WTC11 (cell line): ENCODE measurements at places on chromosomes 16 and 17. TPM values are rescaled to one million over a fixed set of nuclear protein-coding genes. Genes with fewer than 3 reads are reported as not detected.

The SLC16A6 gene
- total RNA-seq: 0.14 to 0.22 TPM (median 0.16 TPM) in 3 replicates

The ZPBP2 gene
- not detected in 3 replicates for total RNA-seq

The SSTR5 gene
- 0.61 to 0.85 TPM (median 0.78 TPM) in 3 replicates for total RNA-seq

The KRT23 gene
- not detected in 3 replicates for total RNA-seq

The TPSD1 gene
- total RNA-seq: 0.31 to 1.5 TPM (median 0.94 TPM) in 3 replicates

The KRT28 gene
- not detected in 3 replicates for total RNA-seq

The ITPRIPL2 gene
- total RNA-seq: 5.3 to 7.1 TPM (median 6.6 TPM) in 3 replicates

The SDR42E1 gene
- total RNA-seq: 0.05 to 0.07 TPM (median 0.05 TPM) in 3 replicates

The MRC2 gene
- 30.3 to 35.3 TPM (median 32.5 TPM) in 3 replicates for total RNA-seq

The TBC1D24 gene
- total RNA-seq: 17.3 to 21.0 TPM (median 17.8 TPM) in 3 replicates

The RDM1 gene
- 4.7 to 6.4 TPM (median 5.2 TPM) in 3 replicates for total RNA-seq

The HSF4 gene
- 2.2 to 2.5 TPM (median 2.3 TPM) in 3 replicates for total RNA-seq

The NPIPA5 gene
- total RNA-seq: 9.1 to 15.0 TPM (median 14.2 TPM) in 3 replicates

The CACNG3 gene
- not detected in 3 replicates for total RNA-seq

The PHF23 gene
- total RNA-seq: 45.8 to 50.1 TPM (median 49.1 TPM) in 3 replicates

The CASKIN1 gene
- total RNA-seq: 9.4 to 15.7 TPM (median 11.3 TPM) in 3 replicates
